D341Med (cell line): ENCODE measurements at places on chromosomes 1 and 21.

- DNase-seq, result no peak
These were observed 26.7 kb downstream of the CCDC18 start for GRCh38 chr1:93207211-93207610.

DNA sequence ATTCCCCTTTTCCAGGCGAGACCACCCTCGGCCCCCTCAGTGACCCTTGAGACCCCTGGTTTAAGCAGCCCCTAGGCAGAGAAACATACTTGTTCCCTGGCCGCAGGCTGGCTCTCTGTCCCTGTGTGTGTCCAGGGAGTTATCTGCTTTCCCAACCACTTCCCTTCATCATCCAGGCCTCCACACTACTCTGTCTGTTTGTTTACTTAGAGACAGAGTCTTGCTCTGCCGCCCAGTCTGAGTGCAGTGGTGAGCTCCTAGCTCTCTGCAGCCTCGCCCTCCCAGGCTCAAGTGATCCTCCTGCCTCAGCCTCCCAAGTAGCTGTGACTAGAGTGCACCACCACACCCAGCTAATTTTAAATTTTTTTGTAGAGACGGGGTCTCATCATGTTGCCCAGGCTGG, 5.8 kb upstream of the VWA1 start:
- DNase-seq, result no peak

- DNase-seq, result no peak
These were observed 149.0 kb downstream of the TGFBR3 start for GRCh38 chr1:91736715-91737615.

DNA sequence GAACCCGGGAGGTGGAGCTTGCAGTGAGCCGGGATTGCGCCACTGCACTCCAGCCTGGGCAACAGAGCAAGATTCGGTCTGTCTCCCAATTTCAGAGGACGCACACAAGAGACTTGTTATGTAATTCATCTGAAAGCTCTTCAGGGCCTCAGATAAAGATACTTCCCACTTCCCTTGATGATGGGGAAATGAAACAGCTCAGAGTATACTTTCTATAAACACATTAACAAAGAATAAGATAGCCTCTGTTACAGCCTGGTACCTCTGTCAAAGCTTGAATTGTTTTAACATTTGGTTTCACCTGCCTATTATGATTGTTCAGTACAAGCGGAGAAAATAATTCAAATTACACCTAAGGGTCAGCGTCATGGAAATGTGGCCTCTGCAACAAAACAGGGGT, 622.9 kb upstream of the ADGRL4 start:
- no peak for DNase-seq

DNA sequence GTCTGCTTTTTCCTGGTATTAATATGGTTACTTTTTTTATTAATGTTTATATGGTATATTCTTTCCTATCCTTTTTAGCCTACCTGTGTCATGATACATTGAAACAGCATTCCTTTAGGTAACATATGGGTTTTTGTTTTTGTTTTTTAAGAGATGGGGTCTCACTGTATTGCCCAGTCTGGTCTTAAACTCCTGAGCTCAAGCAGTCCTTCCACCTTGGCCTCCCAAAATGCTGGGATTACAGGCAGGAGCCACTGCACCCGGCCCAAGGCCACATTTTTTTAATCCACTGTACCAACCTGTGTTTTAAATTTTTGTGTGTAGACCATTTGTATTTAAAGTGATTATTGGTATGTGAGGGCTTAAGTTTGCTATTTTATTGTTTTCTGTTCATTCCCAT, 43.1 kb downstream of the PKN2 start:
- DNase-seq, result no peak

DNA sequence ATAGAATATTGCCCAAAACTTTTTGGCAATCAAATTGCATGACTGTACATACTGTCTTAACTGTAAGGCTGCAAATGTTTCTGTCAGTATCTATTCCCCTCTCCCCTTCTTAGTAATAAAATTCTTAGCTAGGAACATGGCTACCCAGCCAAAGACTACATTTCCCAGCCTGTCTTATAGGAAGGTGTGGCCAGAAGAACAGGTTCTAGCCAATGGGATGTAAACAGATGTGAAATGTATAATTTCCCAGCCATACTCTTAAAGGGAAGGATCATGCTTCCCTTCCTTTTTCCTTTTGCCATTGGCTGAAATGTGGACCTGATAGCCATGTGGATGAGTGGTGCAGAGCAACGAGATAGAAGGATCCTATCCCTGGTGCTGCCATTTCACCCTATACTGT, 7.0 kb upstream of the HIVEP3 start:
- DNase-seq, result no peak

GRCh38 chr21:31173881-31174555, 135.7 kb upstream of the KRTAP19-8 start:
- DNase-seq, result no peak

GRCh38 chr1:212928323-212929291, 21.7 kb upstream of the VASH2 start:
- no peak for DNase-seq

DNA sequence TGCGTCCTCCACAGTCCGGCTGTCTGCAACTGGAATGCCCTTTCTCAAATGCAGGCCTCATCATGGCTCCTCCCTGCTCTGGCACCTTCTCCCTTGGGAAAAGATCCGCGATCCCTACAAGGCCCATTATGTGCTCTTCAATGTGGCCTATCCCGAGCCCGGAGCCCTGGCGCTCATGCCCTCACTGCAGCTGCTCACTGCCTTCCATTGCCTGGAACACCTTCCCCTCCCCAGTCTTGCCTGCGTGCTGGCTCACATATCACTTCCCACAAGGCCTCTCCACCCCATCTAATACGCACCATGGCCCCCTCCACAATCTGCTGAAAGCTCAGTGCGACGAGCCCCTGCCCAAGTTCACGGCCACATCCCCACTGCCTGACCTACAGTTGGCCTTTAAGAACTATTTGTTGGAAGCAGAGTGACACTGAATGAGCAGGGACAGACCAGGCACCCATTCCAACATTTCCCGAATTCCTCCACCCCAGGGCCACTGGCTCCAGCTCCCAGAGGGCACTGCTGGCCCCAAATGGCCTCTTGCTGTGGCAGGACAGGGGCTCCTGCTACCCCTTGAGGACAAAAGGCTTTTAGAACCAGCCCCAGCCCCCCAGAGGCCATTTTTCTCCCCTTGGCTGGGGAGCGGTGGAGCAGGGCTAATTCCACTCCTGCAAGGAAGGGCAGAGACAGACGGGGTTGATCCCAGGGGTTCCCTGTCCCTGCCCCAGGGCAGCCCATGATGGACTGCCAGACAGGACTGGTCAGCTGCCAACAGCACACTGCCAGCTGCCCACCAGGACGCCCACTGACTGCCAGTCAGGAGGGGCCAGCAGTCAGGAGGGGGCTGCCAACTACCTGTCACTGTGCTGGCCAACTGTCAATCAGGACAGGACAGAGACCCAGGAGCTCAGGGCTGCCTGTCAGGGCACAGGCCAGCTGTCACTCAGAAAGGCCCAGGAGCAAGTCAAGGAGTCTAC, 64.8 kb downstream of the DHRS3 start:
- peak; percentile 16 for DNase-seq

DNA sequence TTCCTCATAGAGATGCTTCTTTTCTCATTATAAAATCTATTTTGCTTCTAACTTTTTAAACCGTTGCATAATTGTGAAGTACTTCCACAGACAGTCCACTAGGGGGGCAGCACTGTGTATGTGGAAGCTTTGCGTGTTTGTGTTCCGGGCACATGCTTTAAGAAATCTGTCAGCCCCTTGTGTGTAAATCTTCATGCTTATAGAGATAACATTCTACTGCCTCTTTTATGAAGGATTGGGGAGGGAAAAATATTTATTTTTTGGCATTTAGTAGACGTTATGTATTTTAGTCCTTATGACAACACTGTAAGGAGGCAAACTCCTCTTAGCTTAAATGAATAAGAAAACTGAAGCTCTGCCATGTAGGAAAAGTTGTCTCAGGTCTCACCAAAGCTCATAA, 157.3 kb upstream of the PTGFR start:
- peak; percentile 34 for DNase-seq

DNA sequence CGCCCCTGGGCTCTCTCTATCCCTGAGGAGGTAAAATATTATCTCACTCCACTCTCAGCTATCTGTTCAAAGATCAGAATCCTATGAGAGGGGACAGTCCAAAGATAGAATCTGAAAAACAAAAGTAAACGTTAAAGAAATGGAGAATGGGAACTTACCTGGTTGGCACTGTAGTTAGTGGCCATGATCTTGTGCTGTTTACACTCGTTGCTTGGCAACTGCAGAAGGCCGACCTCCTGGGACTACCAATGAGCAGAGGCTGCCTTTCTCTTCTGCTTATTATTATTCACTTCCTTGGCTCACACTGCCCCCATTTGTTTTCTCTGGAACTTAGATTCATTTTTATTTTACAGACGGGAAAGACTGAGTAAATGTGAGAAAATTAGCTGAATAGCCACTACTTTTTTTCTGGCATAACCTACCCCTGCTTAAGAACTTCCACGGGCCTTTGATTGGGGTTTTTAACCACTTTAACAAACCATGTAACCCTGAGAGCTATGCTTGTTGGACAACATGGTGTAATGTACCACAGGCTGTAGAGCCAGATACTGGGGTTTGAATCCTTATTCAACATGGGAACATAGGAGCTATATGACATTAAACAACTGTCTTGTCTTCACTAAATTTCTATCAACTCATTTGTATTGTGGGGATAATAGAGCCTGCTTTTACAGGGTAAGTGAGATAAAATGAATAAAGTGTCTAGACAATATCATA, at the start of gene CFAP126:
Gene CFAP126, minus strand, starts transcription at position 193 of the 717 bp plus-strand sequence. Its CDS starts 8 bp downstream, at position 185.
- peak; percentile 87 for DNase-seq

DNA sequence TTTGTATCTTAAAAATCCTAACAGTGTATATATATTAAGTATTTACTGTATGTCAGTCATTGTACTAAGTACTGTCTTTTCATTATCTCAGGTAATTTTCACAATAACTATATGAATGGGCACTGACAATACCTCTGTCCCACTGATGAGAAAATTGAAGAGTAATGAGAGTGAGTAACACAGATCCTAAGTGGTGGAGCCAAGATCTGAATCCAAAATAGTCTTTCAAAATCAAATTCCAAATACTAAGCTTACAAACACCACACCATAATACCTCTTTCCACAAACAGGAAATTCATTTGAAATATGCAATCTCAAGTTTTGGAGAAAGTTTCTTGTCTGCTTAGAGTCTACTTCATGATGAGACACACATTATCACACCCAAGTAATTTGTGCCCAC, 105.9 kb upstream of the EDEM3 start:
- no peak for DNase-seq

DNA sequence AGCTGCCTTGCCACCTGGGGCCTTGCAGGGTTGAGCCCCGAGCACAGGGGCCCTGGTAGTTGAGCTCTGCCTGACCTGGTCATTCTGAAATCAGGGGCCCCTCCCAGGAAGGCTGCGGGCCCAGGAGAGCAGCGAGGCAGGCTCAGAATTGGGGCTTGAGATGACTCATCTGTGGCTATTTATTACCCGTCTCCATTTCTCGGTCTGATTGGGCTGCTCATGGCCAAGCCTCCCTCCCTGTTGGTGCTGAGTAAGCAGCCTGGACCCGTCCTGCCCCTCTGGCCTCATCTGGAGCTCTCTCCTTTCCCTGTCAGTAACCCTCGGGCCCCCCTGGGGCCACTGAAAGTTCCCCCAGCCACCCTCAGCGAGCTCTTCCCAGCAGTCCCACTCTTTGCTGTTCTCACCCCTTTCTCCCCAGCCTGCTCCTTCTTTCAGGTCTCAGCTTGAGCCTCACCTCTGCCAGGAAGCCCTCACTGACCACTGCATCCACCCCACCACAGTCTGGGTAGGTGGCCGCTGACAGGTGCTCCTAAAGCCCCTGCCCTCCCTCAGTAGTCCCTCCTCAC, 11.0 kb upstream of the TNFRSF8 start:
- no peak for DNase-seq

DNA sequence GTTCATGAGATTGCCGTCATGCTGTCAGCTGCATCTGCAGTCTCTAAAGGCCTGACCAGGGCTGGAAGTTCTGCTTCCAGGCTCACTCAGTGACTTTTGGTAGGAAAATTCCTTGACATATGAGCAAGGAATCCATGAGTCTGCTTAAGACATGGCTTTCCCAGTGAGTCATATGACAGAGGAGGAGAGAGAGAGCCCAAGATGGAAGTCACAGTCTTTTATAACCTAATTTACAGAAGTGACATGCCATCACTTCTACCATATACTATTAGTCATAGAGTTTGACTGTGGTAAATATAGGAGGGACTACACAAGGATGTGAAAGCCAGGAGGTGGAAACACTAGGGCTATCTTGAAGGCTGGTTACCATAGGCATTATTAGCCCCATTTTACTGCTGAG, 115.2 kb downstream of the ROR1 start:
- no peak for DNase-seq

DNA sequence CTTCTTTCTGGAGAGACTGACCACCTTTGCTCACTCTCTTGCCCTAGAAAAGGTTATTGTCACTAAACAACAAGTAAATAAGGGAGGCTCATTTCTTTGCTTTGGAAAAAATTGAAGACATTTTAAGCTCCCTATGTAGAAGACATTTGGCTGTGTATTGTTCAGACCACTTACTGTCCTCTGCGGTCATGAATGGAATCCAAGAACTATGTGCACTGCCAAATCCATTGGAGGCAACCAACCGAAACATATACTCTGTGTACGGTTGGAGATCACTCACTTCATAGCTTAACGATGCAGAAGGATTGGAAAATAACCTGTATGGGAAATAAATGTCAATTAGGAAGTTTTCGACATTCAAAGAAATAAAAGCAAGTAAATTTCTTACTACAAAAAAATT, 332.8 kb downstream of the KCTD3 start:
- DNase-seq, result no peak

- DNase-seq, result no peak
These were observed 3.6 kb upstream of the PPP2R5A start for GRCh38 chr1:212281590-212281989.

DNA sequence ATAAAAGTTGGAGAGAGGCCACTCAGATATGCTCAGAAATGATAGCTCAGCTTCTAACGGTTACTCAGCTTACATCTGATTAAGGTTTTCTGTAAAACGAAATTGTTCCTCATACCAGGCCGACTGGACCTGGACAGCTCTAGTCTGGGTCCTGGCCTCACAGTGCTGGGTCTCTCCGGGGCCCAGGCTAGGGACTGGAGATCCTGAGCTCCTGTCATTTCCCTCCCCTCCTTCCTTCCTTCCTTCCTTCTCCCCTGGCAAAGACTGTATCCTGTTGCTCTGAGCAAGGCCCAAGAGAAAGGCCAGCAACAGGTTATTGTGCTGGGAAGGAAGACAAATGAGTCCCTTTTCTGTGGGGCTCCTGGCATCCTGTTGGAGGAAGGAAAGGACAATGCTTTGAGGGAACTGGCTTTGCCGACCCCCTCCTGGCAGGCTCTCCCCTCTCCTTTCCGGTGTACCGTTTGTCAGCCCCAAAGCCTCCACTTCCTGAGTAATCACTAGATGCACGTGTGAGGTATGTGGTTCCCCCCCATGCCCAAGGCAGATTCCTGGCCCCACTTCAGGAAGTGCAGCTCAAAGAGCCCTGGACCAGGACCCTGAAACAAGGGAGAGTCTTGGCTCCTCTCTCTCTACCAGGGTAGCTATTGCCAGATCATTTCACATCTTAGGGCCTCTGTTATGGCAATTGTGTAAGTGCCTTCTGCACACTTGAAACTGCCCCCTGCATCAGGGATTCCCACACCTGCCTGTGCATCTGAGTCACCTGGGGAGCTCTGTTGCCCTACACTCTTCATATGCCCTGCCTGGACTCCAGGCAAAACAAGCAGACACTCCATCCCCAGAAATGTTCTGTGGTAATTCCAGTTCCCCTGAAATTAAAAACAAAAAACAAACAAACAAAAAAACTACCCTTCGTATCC, 212.7 kb upstream of the FGGY start:
- no peak for DNase-seq
